Keratinocyte (primary cell): ENCODE measurements at places on chromosomes 3 and 15.

DNA sequence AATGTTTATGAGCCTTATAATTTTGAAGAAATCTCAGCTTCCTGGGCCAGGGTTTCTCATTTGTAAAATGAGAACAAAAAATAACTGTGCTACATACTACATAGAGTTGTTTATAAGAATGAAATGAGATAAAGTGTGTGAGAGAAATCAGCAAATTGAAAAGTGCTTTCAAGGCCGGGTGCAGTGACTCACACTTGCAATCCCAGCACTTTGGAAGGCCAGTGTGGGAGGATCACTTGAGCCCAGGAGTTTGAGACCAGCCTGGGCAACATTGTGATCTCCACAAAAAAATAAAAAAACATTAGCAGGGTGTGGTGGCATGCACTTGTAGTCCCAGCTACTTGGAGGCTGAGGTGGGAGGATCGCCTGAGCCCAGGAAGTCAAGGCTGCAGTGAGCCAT, 22.4 kb downstream of the FOXB1 start:
- DNase-seq, result no peak

GRCh38 chr3:33881156-33882064, 83.0 kb downstream of the PDCD6IP start:
- DNase-seq, result no peak

GRCh38 chr3:25589783-25590258, 74.9 kb downstream of the TOP2B start:
- no peak for DNase-seq

DNA sequence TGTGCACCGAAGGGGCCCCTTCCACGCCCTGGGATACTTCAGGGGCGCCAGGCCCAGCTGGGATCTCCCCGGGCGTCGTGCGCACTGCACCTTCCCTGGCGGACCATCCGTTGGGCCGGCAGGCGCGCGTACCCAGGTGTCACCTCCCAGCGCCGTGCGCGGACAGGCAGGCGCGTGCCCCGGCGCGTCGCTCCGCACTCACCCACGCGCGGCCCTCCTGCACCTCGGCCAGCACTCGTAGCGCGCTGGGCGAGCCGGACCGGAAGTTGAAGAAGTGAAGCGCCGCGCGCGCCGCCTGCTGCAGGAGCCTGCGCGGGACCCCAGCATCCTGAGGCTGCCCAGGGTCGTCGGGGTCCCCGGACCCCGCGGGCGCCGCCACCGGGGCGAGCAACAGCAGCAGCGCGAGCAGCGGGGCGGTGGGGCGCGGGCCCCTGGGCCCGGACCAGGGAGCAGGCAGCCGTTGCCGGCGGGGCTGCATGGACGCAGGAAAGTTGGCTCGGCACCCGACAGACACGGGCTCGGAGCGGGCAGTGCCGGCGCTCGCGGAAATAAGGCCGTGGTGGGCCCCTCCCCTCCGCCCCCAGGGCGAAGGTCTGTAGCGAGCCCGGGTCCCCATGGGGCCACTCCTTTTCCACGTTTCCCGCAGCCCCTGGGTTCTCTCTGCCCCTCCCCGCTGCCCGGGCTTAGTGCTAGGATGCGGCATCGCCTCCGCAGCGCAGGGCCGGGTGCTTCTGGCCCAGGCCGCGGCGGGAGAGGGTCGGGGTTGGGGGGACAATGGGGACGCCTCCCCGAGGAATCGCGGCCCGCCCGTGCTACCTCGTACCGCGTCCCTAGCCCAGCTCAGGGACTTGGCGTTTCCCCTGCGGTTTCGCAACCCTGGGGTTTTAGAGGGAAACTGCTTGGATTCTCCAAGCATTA, at the start of gene RARRES1:
Gene RARRES1 (minus strand): TSS at position 520 of the 918 bp plus-strand sequence. CDS start 42 bp downstream, at position 478.
- DNase-seq, result no peak

DNA sequence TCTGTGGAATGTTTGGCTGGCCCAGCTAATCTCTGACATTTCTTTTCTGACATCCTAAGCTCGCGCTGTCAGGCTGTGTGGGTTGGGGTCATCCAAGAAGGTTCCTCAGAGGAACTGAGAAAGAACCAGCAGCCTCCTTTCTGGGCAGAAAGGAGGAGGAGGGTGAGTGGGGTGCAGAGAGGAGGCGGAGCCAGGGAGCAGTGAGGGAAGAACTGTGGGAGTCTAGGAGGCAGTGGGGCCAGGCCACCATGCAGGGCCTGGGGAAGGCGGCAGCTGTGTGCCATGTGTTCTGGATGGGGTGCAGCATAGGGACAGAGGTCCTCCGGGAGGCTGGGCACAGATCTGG, 5.3 kb downstream of the SEMA7A start:
- DNase-seq, result no peak

GRCh38 chr3:126119008-126119675, 35.2 kb upstream of the SLC41A3 start:
- no peak for DNase-seq

- no peak for DNase-seq
Observed at GRCh38 chr3:37653466-37653865, 208.2 kb upstream of the CTDSPL start.

- no peak for DNase-seq
Observed at GRCh38 chr3:64138656-64139375, 86.5 kb downstream of the PRICKLE2 start.

- DNase-seq, result no peak
Observed at GRCh38 chr3:42846685-42847522, 28.8 kb downstream of the CYP8B1 start.

DNA sequence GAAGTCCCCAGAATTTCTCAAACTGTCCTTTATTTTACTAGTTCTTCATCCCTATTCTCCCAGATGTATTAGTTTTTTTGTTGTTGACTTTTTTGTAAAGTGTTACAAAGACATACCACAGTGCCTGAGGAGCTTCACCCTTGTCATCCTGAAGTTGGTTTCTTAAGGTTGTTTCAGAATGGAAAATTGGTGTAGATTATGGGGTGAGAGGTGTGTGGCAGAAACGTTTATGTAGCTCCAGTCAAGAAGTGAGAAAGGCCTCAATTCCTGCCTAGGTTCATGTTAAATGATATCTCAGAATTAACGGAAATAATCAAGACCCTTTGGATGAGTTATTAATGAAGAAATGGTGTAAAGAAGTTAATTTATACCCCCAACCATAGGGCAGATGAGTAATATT, 6.8 kb downstream of the EDEM1 start:
- no peak for DNase-seq

DNA sequence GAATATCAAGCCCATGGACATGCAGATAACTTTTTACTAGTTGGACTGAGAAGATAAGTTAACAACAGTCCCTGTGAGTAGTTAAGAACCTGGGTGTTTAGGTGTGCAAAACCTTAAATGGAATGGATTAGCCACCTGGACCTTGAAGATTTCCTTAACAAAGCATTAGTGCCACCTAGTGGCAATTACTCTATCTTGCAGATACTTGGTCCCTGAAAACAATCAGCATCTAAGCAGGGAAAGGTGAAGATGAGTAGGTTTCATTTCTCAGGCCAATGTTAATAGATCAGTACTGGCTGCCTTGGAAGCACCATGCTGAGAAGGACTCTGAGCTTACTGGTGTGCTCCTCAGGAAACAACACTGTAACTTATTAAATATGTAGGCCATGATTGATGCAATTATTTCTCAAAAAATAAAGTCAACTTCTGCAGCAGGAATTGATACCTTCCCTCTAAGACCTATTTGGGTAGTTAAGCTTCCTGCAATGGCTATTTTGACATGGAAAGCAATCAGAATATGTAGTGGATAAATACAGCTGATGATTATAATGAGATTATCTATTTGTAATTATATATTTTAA, 329.4 kb downstream of the TBC1D5 start:
- DNase-seq, result peak; percentile 17

GRCh38 chr3:31445701-31446100, 87.0 kb upstream of the STT3B start:
- DNase-seq, result no peak

DNA sequence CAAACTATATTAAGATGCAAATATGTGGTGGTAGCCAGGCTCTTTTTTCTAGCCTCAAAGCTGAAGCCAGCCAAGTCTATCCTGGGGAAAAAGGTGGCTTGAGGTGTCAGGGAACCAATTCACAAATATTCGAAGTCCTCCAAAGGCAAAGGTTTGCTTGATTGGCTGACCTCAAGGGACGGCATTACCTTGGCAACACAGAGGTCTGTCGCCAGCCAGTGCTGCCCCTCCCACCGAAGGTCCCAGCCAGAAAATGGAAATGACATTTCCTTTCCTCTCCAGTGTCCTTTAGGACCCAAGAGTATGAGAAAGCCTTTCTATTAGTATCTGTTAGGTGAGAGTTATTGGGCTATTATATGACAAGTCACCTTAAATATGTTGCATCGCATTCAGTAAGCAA, 96.0 kb upstream of the LIMD1 start:
- DNase-seq, result no peak

- no peak for DNase-seq
Observed at GRCh38 chr15:32028921-32029320, 1.4 kb upstream of the CHRNA7 start.

GRCh38 chr15:93253681-93254080, 164.7 kb upstream of the RGMA start:
- DNase-seq, result no peak

DNA sequence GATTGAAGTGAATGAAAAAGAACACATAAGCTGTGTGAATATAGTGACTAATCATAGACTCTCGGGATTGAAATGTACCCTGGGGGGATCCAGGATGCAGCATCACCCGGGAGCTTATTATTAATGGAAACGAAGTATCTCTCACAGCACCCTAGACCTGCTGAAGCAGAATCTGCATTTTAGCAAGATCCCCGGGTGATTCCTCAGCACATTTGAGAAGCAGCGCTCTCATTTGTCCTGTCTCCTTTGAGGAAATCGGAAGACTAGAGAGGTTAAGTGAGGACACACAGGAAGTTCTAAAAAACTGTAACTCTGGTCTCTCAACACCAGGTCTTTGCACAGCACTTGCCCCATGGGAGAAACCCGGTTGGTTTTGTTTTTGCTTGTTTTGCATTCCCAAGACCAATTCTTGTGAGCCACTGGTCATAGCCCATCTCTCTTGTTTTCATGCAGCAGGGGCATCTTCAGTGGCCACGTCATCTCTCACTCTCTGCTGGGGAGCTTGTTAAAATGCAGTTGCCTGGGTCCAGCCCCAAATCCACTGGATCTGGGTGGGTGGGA, 30.2 kb downstream of the ZNF710 start:
- no peak for DNase-seq
